ENCODE measurements at places on chromosomes 2 and 18. TPM values are rescaled to one million over a fixed set of nuclear protein-coding genes. Genes with fewer than 3 reads are reported as not detected.

- DNase-seq = no peak
Measured at GRCh38 chr2:194616334-194616733, 1040.7 kb upstream of the SLC39A10 start.

GRCh38 chr18:4058179-4058578 is 396.9 kb downstream of the DLGAP1 start:
- no peak for DNase-seq

GRCh38 chr2:128091726-128092080 is 703 bp downstream of the UGGT1 start:
- no peak for DNase-seq

- no peak for DNase-seq
Measured at GRCh38 chr2:239724194-239724849, 300.8 kb downstream of the NDUFA10 start.

GRCh38 chr2:224584785-224585210 is 365 bp downstream of the CUL3 start:
- DNase-seq = no peak

- no peak for DNase-seq
Measured at GRCh38 chr2:167406558-167406957, 518.3 kb downstream of the XIRP2 start.

ENOSF1 gene
- total RNA-seq = 10.3 TPM

TSPYL6 gene
- not detected for total RNA-seq

DNA sequence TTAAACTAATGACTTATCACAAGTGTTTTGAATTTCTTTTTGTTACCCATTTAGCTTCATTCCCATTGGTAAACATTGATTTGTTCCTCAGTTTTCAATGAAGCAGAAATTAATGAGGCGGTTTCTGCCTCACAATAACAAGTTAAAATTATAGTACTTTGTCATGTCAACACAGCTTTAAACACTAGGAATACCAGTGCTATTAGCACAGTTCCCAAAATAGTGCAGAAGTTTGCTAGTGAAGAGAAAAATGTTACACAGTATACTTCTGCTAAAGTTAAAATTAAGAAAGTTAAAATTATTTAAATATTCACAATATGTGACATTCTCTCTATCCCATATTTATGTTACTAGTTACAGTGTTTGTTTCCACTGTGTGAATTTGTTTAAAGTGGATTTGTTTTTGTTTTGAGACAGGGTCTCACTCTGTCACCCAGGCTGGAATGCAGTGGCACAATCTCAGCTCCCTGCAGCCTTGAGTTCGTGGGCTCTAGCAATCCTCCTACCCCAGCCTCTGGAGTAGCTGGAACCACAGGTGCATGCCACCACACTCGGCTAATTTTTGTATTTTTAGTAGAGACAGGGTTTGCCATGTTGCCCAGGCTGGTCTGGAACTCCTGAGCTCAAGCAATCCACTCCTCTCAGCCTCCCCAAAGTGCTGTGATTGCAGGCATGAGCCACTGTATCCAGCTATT is 3.8 kb upstream of the CHN1 start:
- no peak for DNase-seq

- DNase-seq = no peak
Measured at GRCh38 chr18:44325903-44326635, 354.6 kb upstream of the SETBP1 start.

DNA sequence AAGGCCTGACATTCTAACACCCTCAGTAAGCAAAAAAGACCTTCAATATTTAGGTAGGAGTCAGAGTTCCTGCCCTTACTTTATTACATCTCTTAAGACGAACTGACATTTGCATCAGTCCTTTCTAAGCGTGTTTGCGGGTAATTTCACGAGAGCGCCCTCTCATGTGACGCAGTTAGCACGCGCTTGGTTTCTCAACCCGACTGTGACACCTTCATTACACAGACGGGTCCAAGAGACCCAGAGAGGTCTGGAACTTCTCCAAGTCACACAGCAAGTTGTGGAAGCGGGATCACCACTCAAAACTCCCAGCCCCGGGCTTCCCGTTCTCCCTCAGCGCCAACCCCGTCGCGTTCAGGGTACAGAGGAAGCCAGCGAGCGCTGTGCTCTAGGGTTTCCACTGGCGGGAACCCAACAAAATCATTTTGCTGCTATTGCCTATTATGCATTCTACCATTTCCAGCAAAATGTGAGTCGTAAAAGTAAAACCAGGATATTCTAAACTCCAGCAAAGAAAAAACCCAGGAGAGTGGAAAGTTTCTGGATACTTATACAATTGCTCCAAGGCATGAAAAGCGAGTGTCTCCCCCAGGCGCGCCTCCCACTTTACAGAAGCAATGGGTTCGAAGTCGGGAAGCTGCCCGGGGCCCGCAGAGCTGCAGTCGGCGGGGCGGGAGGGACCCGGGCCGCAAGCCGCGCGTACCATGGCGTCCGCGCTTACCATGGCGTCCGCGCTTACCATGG is 601 bp downstream of the ENOSF1 start:
- peak; percentile 74 for DNase-seq

Measured in HFFc6 (cell line).